ENCODE measurements at places on chromosomes 6 and 20.

- no peak for DNase-seq
Measured at GRCh38 chr20:16003310-16003709, 569.9 kb downstream of the KIF16B start.

GRCh38 chr20:58642441-58642840, 8.6 kb upstream of the STX16 start:
- no peak for DNase-seq

GRCh38 chr6:2439082-2439481, 193.7 kb upstream of the GMDS start:
- no peak for DNase-seq

DNA sequence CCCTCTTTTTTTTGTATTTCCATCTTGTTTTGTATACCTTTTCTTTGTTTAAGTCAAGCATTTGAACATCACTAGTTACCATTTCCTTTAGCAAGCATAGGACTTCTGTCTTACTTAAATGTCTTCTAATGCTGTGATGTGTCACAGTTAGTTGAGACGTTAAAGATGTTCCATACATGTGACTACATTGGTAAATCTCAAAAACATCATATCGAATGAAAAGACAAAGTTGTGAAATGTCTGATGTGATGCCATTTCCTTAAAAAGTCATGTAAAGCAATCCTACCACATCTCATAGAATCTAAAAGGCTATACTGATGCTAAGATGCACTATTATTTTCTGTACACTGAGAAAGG, 26.8 kb downstream of the SLC16A10 start:
- no peak for DNase-seq

GRCh38 chr20:2305479-2305878, 9.7 kb downstream of the TGM3 start:
- DNase-seq: no peak

Measured in cortex of kidney (tissue), 1 donor.